NCI-H460 (cell line): ENCODE measurements at places on chromosomes 7 and 10.
A peak's percentile ranks its signal among the peaks of the same experiment; 100 is the strongest.

DNA sequence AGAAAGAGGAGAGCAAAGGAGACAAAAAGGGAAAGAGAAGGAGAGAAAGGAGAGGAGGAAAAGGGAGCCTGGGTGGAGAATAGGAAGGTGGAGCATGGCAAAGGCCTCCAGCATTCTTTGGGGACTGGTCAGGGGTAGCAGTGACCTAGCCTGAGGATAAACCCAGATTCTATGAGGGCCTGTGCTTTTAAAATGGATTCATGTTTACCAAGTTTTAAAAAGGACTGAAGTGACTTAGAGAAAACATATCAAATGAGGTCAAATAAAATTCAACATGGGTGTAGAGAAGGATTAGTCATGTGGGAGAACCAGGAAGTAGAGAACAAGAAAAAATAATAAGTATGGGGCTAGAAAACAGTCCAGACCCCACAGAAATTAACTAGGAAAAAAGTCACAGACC lies 20.7 kb downstream of the CREB3L2 start:
- DNase-seq = no peak

DNA sequence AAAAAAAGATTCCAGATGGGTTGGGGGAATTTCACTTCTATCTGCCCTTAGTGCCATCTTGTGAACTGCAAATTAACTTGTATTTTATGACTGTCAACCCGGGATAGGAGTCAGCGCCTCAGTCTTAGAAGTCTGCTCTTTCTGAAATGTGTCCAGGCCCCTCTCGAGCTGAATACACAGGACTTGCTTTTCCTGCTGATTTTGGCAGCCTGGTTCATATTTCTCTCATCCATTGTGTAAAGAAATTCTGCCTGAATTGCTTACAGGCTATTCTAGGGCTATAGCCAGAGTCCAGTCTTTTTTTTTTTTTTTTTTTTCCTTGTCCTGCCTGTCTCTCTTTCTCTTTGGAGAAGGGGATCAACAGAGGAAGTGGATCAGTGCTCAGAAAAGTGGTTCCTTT lies 24.6 kb downstream of the GATA3 start:
- DNase-seq = no peak

DNA sequence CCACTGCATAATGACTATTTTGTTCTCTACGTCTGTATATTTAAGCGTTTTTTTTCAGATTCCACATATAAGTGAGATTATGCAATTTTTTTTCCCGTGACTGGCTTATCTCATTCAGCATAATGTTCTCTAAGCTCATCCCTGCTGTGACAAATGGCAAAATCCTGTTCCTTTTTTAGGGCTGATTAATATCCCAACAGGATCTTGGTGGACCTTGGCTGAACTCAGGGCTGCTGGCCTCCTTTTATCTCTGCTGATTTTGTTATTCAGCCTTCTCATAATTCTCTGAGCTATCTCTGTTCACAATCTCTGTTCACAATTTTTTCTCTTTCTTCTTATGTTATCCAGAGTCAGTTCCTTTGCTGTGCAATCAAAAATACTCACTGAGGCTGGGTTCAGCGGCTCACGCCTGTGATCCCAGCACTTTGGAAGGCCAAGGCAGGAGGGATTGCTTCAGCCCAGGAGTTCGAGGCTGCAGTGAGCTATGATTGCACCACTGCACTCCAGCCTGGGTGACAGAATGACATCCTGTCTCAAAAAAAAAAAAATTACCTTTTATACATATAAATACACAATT lies 1035.9 kb upstream of the AUTS2 start:
- DNase-seq = peak; percentile 29

GRCh38 chr7:56229631-56230030 lies 113.4 kb upstream of the NUPR2 start:
- DNase-seq = no peak

GRCh38 chr7:46809886-46810285 lies 772.0 kb downstream of the TNS3 start:
- no peak for DNase-seq

DNA sequence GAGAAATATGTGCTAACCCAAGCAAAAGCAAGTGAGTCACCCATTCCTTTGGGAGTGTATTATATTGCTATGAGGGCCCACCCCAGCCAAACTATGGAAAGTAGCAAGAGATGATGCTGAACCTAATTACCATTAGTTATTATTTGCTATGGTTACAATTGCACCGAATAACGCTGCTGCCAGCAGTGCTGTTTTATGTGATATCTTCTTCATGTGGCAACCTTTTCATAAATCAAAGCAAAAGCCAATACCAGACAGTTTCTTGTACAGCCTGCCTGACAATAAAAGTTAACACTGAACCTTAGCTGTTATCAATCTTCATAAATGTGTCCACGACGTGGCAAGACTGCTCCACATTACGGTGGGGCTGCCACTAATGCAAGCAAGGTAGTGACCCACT lies 241.7 kb upstream of the PLXNA4 start:
- no peak for DNase-seq

DNA sequence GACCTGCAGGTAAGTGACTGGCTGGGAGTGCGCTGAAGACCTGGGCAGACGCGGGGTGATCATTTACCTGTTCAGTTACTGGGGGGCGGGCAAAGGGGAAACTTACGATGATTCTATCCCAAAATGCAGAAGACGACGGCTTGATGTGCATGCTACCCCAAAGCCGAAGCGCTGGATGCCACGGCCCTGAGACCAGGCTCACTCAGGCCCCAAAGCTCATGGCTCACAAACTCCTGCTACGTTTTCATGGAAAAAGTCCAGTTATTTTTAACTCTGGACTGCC lies 200.6 kb downstream of the DIP2C start:
- DNase-seq = no peak

DNA sequence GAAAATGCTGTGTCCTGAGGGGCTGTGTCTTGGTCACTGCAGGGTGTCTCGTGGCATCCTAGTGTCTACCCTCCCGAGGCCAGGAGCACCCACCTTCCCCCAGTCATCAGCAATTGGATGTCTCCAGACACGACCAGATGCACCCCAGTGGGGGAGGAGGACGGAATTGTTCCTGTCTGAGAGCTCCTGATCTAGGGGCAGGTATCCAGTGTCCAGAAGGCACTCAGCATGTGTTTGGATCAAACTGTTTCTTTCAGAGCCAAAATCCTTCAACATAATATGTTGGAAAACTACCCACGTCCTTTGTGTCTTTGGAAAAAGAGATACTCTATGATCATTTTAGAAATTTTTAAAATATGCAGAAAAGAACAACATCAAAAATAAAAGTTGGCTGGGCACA lies 16.9 kb downstream of the PRKRIP1 start:
- DNase-seq = no peak

- DNase-seq = no peak
These were observed 144.5 kb upstream of the PTN start for GRCh38 chr7:137488038-137488437.

GRCh38 chr7:155750255-155751125 lies 61.8 kb downstream of the SHH start:
- no peak for DNase-seq

DNA sequence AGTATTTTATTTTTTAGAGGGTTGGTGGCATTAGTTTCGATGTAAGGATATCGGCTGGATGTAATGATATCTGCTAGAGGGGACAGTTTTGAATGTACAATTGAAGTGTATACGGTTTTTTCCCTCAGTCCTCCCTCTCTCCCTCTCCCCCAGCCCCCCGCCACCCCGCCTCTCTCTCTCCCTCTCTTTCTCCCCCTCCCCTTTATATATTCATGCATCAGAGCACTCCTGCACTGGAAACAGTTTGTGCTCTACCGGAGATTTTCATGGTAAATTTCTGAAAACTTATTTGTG lies 1.6 kb downstream of the GLCCI1 start:
- DNase-seq = no peak

GRCh38 chr10:131143425-131144165 lies 167.9 kb downstream of the TCERG1L start:
- DNase-seq = no peak

DNA sequence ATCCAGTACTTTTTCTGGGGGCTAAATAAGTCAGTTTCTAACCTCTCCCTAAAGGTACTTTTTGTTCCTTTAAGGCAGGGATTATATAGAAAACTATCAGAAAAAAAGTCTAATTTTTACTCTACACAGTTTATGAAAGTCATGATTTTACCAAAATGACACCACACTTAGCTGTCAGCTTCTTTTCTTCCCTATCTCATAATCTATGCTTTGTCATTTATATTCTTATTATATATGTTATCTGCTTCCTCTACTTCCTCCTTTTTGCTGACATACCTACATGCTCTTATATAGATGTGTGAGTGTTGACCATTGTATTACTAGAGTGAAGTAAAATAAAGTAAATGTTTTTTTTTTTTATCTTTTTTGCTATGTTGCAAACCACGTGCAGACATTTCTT lies 203.9 kb upstream of the CHRM2 start:
- no peak for DNase-seq

DNA sequence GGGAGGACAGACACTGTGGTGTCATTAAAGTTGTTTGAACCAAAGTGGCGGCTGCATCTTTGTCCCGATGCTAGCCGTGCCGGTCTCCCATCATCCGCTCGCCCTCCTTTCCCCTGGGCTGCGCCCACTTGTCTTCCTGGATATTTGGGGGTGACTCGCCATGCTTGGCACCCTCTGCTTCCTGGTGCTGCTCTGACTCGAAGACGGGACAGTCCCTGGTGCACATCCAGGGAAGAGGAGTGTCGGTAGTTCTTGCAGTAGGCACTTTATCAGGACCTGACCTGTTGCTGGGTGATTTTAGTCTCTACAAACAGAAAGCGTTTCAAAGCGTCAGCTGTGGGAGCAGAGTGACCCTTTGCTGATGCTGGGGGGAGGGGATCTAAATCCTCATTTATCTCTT lies 68.3 kb upstream of the DNAJB6 start:
- no peak for DNase-seq

GRCh38 chr7:134174795-134175261 lies 47.7 kb downstream of the LRGUK start:
- DNase-seq = peak; percentile 55

DNA sequence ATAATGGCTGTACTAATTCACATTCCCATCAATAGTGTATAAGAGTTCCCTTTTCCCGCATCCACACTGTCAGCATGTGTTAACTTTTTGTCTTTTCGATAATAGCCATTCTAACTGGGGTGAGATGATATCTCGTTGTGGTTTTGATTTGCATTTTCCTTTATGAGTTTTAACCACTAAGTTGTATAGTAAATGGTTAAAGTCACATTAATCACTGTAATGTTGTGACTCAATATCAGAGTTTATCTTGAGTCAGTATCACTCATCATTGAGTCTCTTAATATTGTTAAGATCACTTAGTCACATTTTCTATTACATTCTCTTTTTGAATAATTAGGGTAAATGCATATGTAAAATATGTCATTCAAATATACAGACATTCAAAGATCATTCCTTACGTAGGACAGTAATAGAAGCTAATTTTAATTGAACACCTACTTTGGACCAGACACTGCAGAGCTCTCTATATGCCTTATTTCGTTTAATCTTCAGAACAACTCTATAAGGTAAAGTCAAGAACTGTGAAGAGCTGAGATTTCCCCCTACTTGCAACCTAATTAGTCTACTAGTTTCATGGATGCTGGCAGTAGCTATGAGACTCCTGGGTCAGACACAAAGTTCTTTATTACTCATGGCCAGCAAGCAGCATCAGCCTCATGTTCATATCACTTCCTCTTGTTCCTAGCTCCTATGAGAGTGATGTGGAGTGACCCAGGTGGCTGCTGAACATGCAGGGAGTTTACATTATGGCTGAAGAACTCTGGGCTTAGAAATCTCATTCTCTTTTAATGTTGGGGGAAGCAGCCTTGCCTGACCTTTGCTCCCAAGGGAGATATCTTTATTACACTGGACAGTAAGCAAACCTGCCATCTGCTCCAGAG lies 30.5 kb downstream of the CREB5 start:
- no peak for DNase-seq

DNA sequence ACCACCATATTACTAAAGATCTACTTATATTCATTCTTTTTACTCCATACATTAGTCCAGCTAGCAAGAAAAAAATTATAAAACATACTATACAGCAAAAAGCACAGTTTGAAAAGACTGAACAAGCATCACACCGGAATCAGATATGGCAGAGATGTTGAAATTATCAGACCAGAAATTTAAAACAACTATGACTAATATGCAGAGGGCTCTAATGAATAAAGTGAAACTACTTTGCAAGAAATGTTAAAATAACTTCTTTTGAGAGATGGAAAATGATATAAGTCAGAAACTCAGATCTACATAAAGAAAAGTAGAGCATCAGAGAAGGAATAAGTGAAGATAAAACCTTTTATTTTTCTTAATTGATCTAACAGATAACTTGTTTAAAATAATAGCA lies 50.9 kb downstream of the SGCE start:
- DNase-seq = no peak

- DNase-seq = no peak
These were observed 21.6 kb downstream of the GPAM start for GRCh38 chr10:112161757-112162518.

DNA sequence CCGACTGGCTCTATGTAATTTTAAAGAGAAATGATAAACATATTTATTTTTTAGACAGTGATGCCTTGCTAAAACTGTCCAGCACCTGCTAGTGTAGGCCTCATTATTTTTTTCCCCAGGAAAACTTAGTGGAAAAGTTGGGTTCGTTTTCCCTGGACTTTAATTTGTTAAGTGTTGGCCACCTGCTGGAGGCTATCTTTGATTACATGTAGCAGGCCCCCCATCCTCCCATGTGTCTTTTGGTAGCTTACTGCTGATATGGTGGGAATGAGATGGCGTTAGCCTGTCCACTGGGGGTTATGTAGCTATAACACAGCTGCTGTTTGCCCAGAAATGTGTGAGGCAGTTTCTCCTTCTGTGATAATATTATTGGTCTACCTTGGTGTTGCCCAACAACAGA lies 265.0 kb downstream of the SORCS3 start:
- no peak for DNase-seq

GRCh38 chr10:47152861-47153349 lies 147.1 kb upstream of the GDF10 start:
- DNase-seq = no peak

DNA sequence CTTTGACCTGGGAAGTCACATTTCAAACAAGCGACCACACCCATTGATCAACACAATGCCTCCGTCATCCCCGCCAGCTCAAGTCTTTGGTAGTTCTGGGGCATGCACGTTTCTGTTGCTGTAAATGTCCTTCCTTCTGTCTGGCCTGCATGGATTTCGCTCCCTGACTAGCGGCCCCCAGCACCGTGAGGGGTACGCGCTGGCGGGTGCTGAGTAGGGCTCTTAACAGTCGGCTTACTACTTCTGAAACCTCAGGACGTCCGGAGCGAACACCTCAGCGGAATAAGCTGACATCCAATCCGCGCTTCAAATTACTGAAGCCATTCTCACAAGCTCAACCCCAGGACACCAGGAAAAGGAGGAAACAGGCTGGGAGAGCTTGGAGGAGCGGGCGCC lies 505 bp downstream of the NUDCD3 start:
- no peak for DNase-seq

GRCh38 chr10:13950543-13950939 lies 363.8 kb downstream of the PRPF18 start:
- DNase-seq = no peak

- no peak for DNase-seq
These were observed 56.3 kb upstream of the ITPRID1 start for GRCh38 chr7:31457551-31457950.
